NCI-H345 (cell line): ENCODE measurements at places on chromosomes 6 and 20.

DNA sequence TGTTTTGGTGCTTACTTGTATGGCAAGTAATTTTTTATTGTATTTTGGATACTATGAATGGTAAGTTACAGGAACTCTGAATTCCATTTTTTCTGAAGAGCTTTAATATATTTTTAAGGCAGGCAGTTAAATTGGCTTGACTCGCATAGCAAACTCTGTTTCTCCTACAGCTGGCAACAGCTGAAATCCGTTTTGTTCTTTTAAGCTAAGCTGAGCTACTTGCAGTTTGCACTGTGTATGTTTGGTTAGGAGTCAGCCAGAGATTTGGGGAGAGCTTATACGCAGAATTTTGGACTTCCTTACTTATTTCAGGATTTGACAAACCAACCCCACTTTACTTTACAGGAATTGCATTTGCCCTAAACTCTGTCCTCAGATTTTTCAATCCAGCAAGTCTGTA, 179.1 kb downstream of the COL19A1 start:
- no peak for DNase-seq

- DNase-seq: no peak
These were observed 301.9 kb downstream of the TFAP2A start for GRCh38 chr6:10112871-10113549.

DNA sequence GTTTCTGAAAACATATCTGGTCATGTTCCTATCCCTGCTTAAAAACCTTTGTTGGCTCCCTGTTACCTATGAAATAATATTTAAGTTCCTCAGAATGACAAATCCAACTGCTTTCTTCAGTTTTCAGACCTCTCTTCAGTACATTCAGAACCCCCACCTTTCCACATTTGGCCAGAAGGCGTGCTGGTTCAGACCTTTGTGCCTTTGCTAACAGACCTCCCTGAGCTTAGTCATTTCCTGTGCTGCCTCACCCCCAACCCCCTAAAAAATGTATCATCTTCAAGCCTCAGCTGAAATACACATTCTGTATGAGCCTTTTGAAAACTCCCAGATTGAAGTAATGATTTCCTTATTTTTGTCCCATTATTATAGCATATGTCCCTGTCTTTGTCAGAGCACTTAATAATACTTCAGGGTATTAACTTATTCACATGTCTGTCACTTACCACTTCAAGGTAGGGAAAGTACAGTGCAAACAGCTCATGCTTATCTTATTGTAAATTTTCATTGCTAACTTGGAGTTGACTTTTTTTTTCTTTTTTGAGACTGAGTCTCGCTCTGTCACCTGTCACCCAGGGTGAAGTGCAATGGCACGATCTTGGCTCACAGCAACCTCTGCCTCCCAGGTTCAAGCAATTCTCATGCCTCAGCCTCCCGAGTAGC, 19.7 kb downstream of the FAM217A start:
- no peak for DNase-seq

DNA sequence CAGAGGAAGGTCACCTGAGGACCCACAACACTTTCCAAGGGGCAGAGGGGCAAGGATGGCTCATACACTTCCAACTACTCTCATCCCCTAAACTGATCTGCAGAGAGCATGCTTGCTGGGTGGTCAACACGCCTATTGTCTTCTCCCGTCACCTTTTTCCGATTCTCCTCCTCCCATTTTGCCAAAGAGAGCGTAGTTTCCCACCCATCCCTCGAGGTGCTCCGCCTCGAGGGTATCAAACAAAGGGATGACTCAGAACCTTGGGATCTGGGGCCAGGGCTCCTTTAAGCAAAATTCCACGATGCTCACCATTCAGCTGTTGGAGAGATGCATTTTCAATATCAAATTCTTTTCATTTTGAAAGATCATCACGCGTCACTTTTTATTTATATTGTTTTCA, 507.5 kb upstream of the SULF2 start:
- DNase-seq: no peak

DNA sequence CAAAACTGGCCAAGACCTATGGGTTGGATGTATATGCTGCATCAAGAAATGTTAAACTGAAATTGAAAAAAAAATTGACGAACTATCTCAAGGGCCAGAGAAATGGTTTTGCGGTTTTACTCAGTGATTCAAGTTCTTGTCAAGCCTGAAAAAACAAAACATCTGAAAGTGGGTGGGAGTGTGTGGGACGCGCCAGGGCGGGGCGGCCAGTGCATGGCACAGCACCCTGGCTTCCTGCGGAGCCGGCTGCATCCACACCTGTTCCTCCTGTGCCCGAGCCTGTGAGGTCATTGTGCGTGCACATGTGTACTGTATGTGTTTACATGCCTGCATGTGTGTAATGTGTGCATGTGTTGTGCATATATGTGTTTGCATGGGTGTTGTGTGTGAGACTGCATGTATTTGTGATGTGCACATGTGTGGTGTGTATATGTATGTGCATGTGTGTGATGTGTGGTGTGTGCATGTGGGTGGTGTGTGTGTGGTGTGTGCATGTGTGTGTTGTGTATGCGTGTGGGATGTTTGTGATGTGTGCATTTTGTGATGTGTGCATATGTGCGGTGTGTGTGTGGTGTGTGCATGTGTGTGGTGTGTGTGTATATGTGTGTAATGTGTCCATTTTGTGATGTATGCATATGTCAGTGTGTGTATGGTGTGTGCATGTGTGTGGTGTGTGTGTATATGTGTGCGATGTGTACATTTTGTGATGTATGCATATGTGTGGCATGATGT, 59.8 kb downstream of the CDH4 start:
- no peak for DNase-seq

DNA sequence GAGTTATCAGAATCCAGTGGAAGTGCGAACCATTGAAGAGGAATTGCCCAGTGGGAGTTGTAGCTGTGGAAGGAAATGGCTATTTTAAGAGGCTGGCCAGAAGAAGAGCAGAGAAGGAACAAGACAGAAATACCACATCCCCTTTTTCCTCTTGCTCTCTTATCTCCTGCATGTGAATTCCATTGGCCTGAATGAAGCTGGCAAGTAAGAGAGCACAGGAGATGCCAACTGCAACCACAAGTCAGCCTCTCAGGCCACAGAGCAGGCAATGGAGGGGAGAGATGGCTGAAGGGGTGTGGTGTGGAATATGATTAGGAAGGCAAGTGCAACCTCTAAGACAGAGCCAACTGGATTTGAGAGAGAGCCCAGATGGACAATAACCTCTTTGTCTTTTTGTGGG, 362.7 kb upstream of the IMPG1 start:
- DNase-seq: no peak

GRCh38 chr6:153942361-153942760, 96.7 kb upstream of the OPRM1 start:
- DNase-seq: no peak

GRCh38 chr6:3324262-3324942, 65.7 kb downstream of the PSMG4 start:
- DNase-seq: no peak

GRCh38 chr20:4234128-4234527, 218.8 kb upstream of the RNF24 start:
- DNase-seq: no peak

- DNase-seq: peak; percentile 66
These were observed 94.0 kb downstream of the ZMYND8 start for GRCh38 chr20:47262365-47263013.

DNA sequence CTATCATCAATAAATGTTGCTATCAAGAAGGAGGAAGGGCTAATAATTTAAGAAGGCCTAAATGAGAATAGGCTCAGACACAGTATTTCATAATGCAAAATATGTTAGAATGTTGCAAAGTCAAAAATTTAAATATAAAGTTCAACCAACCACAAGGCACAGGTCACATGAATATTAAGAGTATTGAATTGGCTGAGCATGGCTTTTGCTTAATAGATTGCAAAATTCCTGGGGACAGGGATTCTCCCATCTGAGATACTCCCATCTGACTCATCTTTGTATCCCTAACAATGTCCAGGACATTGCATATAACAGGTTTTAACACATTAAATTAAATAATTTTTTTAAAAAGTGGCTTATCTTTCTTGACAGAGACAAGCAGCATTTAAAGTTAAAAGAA, 32.9 kb upstream of the UTRN start:
- DNase-seq: no peak

DNA sequence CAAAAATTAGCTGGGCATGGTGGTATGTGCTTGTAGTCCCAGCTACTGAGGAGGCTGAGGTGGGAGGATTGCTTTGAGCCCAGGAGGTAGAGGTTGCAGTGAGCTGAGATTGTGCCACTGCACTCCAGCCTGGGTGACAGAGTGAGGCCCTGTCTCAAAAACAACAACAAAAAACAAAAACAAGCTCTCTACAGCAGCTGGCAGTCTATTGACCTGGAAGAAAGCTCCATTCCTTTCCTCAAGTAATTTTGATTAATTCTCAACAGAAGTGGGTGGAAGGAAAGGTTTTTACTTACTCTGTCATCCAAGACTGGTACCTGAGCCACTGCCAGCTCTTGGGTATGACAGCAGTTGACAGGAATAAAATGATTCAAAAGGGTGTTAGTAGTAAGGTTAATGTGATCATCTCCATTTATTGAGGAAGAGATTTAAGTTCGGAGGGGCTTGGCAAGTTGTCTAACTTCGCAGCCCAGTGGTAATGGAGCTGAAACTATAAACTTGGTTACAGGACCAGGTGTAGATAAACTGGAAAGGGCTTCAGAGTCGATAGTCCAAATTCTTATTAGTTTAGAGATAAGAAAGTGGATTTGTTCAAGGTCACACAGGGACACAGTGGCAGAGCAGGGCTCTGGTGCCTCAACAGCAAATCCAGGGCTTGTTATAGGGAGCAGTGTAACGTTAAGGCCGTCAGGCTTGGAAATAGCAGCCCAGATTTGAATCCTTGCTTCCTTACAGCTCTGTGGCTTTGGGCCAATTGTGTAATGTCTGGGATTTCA, 14.8 kb downstream of the SRSF3 start:
- DNase-seq: no peak

GRCh38 chr6:2651536-2651935, 99.2 kb downstream of the MYLK4 start:
- no peak for DNase-seq

DNA sequence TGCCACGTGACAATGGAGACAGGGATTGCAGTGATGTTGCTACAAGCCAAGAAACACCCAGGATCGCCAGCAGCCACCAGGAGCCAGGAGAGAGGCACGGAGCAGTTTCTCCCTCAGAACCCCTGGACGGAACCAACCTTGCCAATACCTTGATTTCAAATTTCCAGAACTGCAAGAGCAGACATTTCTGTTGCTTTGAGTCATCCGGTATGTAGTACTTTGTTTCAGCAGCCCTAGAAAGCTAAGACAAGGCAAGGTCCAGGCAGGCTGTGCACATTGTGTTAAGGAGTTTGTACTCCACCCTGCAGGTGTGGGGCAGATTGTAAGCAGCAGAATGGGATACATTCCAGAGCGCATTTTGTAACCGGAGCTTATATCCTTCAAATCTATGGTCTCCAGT, 48.3 kb downstream of the TRERF1 start:
- DNase-seq: no peak

- DNase-seq: peak; percentile 67
These were observed 41.1 kb upstream of the CST5 start for GRCh38 chr20:23920408-23921325.

DNA sequence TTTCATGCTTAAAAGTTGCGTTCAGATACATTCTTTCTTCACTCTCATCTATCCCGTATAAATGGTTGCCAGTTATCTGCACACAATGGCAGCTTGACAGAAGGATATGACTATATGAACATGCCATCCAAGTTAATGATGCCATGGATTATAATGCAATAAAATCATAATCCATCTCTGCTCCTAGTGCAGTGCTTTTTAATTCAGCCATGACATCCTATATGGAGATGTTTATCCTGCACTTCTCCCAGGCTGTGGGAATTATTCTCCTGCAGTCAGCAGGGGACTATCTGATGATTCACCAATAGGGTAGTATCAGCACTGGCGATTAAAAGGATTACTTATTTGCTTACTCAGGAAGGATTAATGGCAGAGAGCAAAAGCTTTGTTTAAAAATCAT, 273.8 kb downstream of the SAMD5 start:
- DNase-seq: no peak
